ENCODE measurements at places on chromosomes 7 and 10.

- no peak for DNase-seq
Measured at GRCh38 chr10:89171996-89172395, 35.1 kb downstream of the CH25H start.

- no peak for DNase-seq
Measured at GRCh38 chr7:30135301-30136116, 723 bp downstream of the MTURN start.

GRCh38 chr7:157388301-157388700, 51.5 kb downstream of the DNAJB6 start:
- DNase-seq, result no peak

- no peak for DNase-seq
Measured at GRCh38 chr10:69829775-69830174, 28.1 kb downstream of the COL13A1 start.

GRCh38 chr10:122042836-122043235, 53.9 kb downstream of the TACC2 start:
- no peak for DNase-seq

DNA sequence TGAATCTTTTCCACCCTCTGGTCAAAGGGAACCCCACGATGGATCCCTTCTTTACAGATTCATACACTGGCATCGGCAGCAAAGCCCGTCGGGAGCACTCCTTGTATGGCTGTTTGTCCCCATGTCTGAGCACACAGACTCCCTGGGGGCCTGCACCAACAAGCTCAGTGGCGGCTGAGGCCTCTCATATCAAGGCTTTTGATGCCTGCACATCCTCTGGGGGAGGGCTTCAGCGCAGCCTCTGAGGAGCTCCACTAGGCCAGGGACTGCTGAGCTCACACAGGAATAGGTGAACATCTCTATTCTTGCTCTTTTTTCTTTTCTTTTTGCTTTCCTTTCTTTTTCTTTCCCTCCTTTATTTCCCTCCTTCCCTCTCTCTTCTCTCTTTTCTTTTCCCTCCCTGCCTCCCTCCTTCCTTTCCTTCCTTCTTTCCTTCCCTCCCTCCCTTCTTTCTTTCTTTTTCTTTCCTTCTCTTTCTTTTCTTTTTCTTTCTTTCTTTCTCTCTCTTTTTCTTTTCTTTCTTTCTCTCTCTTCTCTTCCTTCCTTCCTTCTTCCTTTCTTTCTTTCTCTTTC, 174.6 kb downstream of the CCDC3 start:
- DNase-seq, result no peak

- no peak for DNase-seq
Measured at GRCh38 chr10:77037735-77038403, 599.7 kb downstream of the KCNMA1 start.

- no peak for DNase-seq
Measured at GRCh38 chr7:42981601-42982000, 49.4 kb downstream of the MRPL32 start.

DNA sequence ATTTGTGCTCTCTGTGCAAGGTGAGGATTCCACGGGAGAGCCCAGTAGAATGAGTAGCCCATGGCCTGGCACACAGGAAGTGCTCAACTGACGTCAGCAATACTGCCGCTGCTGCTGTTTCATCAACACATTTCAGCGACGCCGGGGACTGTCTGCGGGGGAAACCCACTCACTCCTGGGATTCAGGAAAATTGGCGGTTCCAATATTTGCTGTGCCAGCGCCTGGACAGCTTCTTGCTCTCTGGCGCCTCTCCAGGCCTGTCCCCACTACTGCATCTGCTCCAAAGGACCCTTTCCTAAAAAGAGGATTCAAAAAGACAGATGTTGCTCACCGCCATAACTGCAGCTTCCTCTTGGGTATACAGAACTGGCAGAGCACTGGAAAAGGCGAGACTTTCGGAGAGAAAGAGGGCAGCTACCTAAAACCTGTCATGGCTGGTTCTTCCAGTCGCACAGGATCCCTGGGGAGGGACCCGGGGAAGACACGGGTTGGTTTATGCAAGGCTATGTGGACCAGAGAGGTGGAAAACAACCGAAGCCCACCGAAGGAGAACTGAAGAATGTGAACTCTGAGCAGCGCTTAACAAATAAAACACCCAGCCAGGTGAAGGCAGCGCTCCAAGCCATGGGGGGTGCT, 39.7 kb upstream of the ENO4 start:
- DNase-seq, result no peak
